Stimulated activated naive B cell treated with anti-CD40 and anti-IgM and Interleukin-4, amounts not matched to agents 10 μg/mL and 1 μg/mL and 100 μg/mL, for 72 hours (primary cell): ENCODE measurements at places on chromosomes 12 and 14.

DNA sequence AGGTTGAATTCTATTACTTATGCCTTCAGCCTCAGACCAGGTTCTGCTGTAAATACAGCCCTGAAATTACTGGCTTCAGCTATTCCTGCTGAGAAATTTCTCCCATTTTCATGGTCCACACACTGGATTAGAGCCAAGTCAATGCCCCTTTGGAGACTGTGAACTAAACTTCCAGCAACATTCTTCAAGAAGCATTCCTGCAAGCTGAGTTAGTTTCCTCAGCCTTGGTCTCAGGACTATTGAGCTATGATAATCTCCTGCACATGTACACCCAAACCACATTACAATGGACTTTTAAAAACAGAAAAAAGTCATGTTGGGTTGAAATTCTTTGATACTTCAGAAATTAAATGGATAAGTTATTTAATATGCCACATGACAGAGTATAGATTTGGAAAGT lies 58.0 kb upstream of the AVPR1A start:
- no peak overlapping the region for H3K27ac ChIP-seq
- no peak overlapping the region for H3K4me3 ChIP-seq
- no peaks in the 10 kb centered on the region for H3K36me3 ChIP-seq
- DNase-seq = no peak

GRCh38 chr12:27309293-27309994 lies 23.2 kb upstream of the BMAL2 start:
- peaks cover 26% of the 10 kb centered on the region for H3K36me3 ChIP-seq
- H3K4me3 ChIP-seq = no peak overlapping the region
- no peaks in the 10 kb centered on the region for H3K27me3 ChIP-seq
- no peak for DNase-seq
- H3K4me1 ChIP-seq = peaks cover 7% of the 10 kb centered on the region

DNA sequence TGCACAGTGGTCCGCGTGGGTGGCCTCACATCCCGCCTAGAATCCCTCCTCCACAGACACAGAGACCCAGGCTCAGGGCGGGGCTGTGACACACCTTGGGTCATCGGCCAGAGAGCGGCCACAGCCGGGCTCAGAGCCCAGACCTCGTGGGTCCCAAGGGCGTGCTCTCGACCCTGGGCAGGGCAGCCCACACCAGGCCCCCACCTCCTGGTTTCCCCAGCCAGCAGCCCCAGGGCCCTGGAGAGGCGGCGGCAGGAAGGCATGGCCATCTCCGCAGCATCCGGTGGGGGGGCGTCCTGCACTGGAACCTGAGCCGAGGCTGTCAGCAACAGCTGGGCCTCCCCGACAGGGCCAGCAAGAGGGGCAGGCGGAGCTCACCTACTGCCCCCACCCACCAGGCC lies 15.2 kb downstream of the JAG2 start:
- H3K36me3 ChIP-seq = no peaks in the 10 kb centered on the region
- DNase-seq = no peak
- H3K4me3 ChIP-seq = no peak overlapping the region
- H3K27ac ChIP-seq = no peak overlapping the region
- no peaks in the 10 kb centered on the region for H3K4me1 ChIP-seq

DNA sequence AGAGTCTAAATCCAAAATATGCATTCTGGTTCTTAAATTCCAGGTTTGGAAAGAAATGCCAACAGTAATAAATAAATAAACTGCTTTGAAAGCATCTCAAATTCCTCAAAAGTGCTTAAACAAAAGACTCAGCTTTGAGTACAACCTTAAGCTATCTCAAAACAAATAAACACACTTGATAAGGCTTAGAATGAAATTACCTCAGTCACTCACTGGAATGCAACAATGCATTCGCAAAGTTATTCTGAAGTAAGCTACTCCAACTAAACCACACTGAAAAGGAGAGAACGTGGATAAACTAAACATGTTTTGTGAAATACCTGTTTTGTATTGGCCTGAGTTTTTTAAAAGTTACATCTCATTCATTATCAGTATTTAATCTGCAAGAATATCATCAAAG lies 1.2 kb downstream of the SPTSSA start:
- H3K4me3 ChIP-seq = peak overlapping the region; percentile 90
- no peaks in the 10 kb centered on the region for H3K27me3 ChIP-seq
- peak overlapping the region; percentile 88 for H3K27ac ChIP-seq
- peaks cover 17% of the 10 kb centered on the region for H3K4me1 ChIP-seq
- H3K36me3 ChIP-seq = peaks cover 1% of the 10 kb centered on the region
- DNase-seq = no peak

DNA sequence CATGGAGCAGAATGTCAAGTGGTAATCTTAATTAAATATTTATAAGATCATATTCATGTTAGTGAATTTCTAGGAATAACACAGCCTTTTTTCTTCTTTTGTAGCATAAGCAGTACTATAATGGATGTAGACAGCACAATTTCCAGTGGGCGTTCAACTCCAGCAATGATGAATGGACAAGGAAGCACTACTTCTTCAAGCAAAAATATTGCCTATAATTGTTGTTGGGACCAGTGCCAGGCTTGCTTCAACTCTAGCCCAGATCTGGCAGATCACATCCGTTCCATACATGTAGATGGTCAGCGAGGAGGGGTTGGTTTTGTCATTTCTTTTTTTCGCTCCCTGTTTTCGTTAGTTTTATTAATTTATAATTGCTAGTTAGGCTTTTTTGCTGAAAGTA lies 23.1 kb downstream of the AEBP2 start:
- no peak overlapping the region for H3K4me3 ChIP-seq
- H3K36me3 ChIP-seq = peaks cover 31% of the 10 kb centered on the region
- no peaks in the 10 kb centered on the region for H3K27me3 ChIP-seq

GRCh38 chr14:61320806-61321384 lies 484 bp upstream of the PRKCH start:
- peaks cover 7% of the 10 kb centered on the region for H3K4me1 ChIP-seq
- DNase-seq = no peak
- no peaks in the 10 kb centered on the region for H3K36me3 ChIP-seq
- peak overlapping the region; percentile 89 for H3K4me3 ChIP-seq
- no peak overlapping the region for H3K27ac ChIP-seq

GRCh38 chr14:20485900-20486299 lies 16.7 kb downstream of the PNP start:
- no peak overlapping the region for H3K4me3 ChIP-seq
- H3K27me3 ChIP-seq = no peaks in the 10 kb centered on the region
- peaks cover 5% of the 10 kb centered on the region for H3K36me3 ChIP-seq
- no peak for DNase-seq
- H3K4me1 ChIP-seq = peaks cover 39% of the 10 kb centered on the region

DNA sequence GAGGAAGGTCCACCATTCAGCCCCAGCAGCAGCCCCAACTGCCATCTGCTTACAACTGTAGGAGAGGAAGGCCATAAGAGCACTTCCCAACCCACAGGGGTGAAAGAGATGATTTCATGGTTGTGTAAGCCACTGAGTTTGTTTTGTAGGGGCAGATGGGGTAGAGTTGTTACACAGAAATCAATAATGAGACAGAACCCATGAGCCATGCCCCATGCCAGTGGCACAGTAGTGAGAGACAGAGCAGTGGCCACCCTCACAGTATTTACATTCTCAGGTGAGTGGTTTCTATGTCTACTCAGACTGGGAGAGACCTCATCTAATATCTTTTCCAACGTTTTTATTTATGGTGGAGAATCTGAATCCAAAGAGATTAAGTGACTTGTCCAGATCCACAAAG lies 68.6 kb downstream of the NUAK1 start:
- H3K4me3 ChIP-seq = no peak overlapping the region
- DNase-seq = no peak

- H3K27ac ChIP-seq = no peak overlapping the region
- H3K27me3 ChIP-seq = no peaks in the 10 kb centered on the region
- DNase-seq = no peak
- H3K36me3 ChIP-seq = no peaks in the 10 kb centered on the region
- no peak overlapping the region for H3K4me3 ChIP-seq
Measured at GRCh38 chr14:37508503-37508902, 86.5 kb downstream of the FOXA1 start.

- no peak overlapping the region for H3K27ac ChIP-seq
- H3K27me3 ChIP-seq = no peaks in the 10 kb centered on the region
- H3K4me3 ChIP-seq = no peak overlapping the region
- no peaks in the 10 kb centered on the region for H3K4me1 ChIP-seq
- DNase-seq = no peak
- H3K36me3 ChIP-seq = no peaks in the 10 kb centered on the region
Measured at GRCh38 chr14:57578801-57579200, 85.1 kb upstream of the CCDC198 start.

- no peaks in the 10 kb centered on the region for H3K36me3 ChIP-seq
- no peaks in the 10 kb centered on the region for H3K27me3 ChIP-seq
- H3K4me3 ChIP-seq = no peak overlapping the region
- no peak overlapping the region for H3K27ac ChIP-seq
- no peak for DNase-seq
Measured at GRCh38 chr12:78964521-78964920, 99.9 kb downstream of the SYT1 start.

DNA sequence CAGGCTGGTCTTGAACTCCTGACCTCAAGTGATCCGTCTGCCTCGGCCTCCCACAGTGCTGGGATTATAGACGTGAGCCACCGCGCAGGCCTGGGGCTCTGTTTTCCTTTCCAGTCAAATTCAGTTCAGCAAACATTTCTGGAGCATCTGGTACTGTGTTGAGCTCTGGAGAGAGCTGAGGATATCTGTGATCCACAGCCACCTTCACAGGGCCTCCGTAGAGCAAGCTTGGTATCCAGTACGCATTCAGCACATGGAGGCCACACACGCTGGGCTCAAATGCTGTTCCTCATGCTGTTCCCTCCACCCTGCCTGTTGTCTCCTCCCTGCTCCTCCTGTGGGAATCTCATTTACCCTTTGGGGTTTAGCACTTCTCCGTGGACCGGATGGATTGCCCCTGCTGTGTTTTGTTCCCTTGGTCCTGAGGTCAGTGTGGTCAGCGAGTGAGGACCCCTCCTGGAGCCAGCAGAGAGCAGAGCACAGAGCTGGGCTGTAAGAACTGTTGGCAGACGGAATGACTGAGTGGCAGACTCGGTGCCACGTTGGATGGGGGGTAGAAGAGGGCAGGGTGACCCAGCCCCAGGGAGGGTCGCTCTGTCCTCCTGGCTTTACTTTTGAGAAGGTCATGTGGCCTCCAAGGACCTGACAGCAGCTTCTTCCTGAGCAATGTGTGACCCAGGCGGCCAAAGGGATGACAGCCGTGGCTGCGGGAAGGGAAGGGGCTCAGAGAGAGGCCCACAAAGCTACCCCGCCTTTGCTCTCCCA lies 891 bp downstream of the RPS6KL1 start:
- no peaks in the 10 kb centered on the region for H3K36me3 ChIP-seq
- no peak for DNase-seq
- peaks cover 12% of the 10 kb centered on the region for H3K27me3 ChIP-seq

- no peak overlapping the region for H3K4me3 ChIP-seq
- H3K27me3 ChIP-seq = no peaks in the 10 kb centered on the region
- no peak for DNase-seq
- H3K36me3 ChIP-seq = peaks cover 55% of the 10 kb centered on the region
Measured at GRCh38 chr12:913919-914698, 35.4 kb downstream of the RAD52 start.

- peak overlapping the region; percentile 85 for H3K4me3 ChIP-seq
- peaks cover 69% of the 10 kb centered on the region for H3K27me3 ChIP-seq
- peaks cover 3% of the 10 kb centered on the region for H3K36me3 ChIP-seq
- H3K4me1 ChIP-seq = peaks cover 28% of the 10 kb centered on the region
- no peak for DNase-seq
Measured at GRCh38 chr12:1533205-1533601, 61.2 kb downstream of the FBXL14 start.

- no peaks in the 10 kb centered on the region for H3K36me3 ChIP-seq
- H3K4me1 ChIP-seq = peaks cover 5% of the 10 kb centered on the region
- no peaks in the 10 kb centered on the region for H3K27me3 ChIP-seq
- DNase-seq = no peak
- no peak overlapping the region for H3K4me3 ChIP-seq
- H3K27ac ChIP-seq = peak overlapping the region; percentile 75
Measured at GRCh38 chr12:31370531-31371255, 44.7 kb upstream of the SINHCAF start.

- no peak overlapping the region for H3K4me3 ChIP-seq
- no peaks in the 10 kb centered on the region for H3K36me3 ChIP-seq
- no peak overlapping the region for H3K27ac ChIP-seq
- peaks cover 22% of the 10 kb centered on the region for H3K27me3 ChIP-seq
- H3K4me1 ChIP-seq = no peaks in the 10 kb centered on the region
Measured at GRCh38 chr12:131327521-131328488, 374.1 kb downstream of the ADGRD1 start.

DNA sequence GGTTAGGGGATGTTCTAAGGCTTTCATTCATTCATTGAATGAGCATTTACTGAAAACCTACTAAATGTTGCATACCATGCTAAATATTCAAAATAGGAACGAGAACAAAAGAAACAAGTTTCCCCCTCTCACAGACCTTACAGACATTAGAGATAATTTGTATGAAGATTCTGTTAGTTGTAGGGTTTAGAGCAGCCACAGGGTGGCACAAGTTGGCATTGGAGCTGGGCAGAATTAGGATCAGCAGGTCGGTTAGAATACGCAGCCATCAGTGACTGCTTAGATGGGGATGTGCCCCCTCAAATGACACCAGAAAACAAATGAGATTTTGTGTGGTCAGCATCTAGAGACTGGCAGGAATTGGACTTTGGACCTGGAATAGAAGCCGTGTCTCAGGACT lies 166.3 kb upstream of the DAAM1 start:
- H3K36me3 ChIP-seq = no peaks in the 10 kb centered on the region
- no peak overlapping the region for H3K4me3 ChIP-seq
- H3K27me3 ChIP-seq = no peaks in the 10 kb centered on the region

GRCh38 chr14:106134886-106135285 lies 608.5 kb downstream of the TMEM121 start:
- H3K27ac ChIP-seq = no peak overlapping the region
- no peaks in the 10 kb centered on the region for H3K4me1 ChIP-seq
- H3K36me3 ChIP-seq = no peaks in the 10 kb centered on the region

DNA sequence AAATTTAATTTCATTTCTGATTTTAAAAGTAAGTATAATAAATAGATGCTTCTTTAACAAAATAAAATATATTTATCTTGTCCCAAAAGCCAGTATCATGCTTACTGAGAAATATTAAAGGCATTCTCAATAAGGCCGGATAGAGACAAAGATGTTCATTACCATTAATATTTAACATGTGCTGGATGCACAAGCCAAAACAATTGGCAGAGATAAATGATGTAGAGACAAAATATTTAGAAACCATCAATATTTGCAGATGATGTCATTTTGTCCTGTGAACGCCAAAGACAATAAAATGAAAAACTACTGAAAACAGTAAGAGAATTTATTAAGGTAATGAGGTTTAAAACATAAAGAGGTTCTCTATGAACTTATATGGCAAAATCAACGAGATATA lies 313.5 kb downstream of the ITPR2 start:
- no peaks in the 10 kb centered on the region for H3K27me3 ChIP-seq
- no peak overlapping the region for H3K4me3 ChIP-seq
- peaks cover 20% of the 10 kb centered on the region for H3K4me1 ChIP-seq
- no peak overlapping the region for H3K27ac ChIP-seq
- DNase-seq = no peak

GRCh38 chr12:18296201-18296908 lies 35.0 kb downstream of the PIK3C2G start:
- H3K27me3 ChIP-seq = no peaks in the 10 kb centered on the region
- no peaks in the 10 kb centered on the region for H3K4me1 ChIP-seq
- no peaks in the 10 kb centered on the region for H3K36me3 ChIP-seq
- H3K4me3 ChIP-seq = no peak overlapping the region
- H3K27ac ChIP-seq = no peak overlapping the region

GRCh38 chr14:60643463-60644314 lies 5.6 kb downstream of the SIX1 start:
- H3K4me1 ChIP-seq = peaks cover 38% of the 10 kb centered on the region
- H3K4me3 ChIP-seq = no peak overlapping the region
- peaks cover 71% of the 10 kb centered on the region for H3K27me3 ChIP-seq
